Kidney (tissue), 22 donors: ENCODE measurements at places on chromosomes 2 and 18. TPM values are rescaled to one million over a fixed set of nuclear protein-coding genes. Genes with fewer than 3 reads are reported as not detected.
A peak's percentile ranks its signal among the peaks of the same experiment; 100 is the strongest.

- H3K36me3 ChIP-seq: no peaks in the 10 kb centered on the region
- no peaks in the 10 kb centered on the region for H3K27me3 ChIP-seq
- no peak for DNase-seq
- H3K27ac ChIP-seq: no peak overlapping the region
- H3K4me3 ChIP-seq: no peak overlapping the region
- H3K4me1 ChIP-seq: no peaks in the 10 kb centered on the region
Observed at GRCh38 chr2:226913641-226914040, 77.8 kb downstream of the RHBDD1 start.

- H3K27me3 ChIP-seq: no peaks in the 10 kb centered on the region
- no peak overlapping the region for H3K4me3 ChIP-seq
- no peaks in the 10 kb centered on the region for H3K4me1 ChIP-seq
Observed at GRCh38 chr2:191345788-191346187, 100.6 kb downstream of the MYO1B start.

- no peaks in the 10 kb centered on the region for H3K36me3 ChIP-seq
- no peak overlapping the region for H3K27ac ChIP-seq
- H3K4me1 ChIP-seq: no peaks in the 10 kb centered on the region
- no peak for DNase-seq
Observed at GRCh38 chr2:24459224-24460161, 31.6 kb upstream of the NCOA1 start.

DNA sequence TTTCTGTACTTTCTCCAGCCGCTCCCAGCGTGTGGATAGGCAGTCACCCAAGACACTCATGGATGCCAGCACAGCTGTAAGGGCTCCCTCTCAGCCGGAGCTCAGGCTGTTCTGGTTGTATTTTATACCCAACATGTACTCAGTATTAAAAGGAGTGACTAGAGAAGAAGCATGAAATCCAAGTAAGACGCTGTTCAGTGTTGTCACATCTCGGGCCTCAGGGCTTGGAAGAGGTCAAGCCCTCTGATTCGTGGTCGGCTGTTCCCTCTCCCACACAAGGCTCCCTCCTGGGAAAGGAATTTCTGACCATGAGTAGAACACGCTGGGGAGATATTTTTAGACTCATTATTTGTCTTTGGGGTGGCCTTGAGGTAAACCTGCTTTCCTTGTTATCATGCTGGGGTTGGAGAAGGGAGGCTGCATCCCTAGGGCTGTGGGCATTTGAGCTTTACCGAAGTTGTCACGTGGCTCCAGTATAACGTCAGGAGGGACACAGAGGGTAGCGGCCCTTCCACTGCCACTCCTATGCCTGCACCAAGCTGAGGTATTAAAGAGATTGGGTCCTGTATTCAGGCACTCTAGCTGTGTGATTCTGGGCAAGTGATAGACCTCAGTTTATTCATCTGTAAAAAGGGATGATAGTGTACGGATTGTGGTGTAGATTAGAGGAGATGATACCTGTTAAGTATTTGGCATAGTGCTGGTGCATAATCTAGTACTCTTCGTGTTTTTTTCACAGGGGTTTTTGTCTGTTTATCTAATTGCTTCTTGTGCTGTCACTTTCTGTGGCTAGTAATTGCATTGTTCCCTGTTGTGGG is 34.1 kb downstream of the HK2 start:
- no peaks in the 10 kb centered on the region for H3K4me1 ChIP-seq
- H3K27me3 ChIP-seq: no peaks in the 10 kb centered on the region
- DNase-seq: peak; percentile 68
- no peaks in the 10 kb centered on the region for H3K36me3 ChIP-seq

- H3K4me1 ChIP-seq: no peaks in the 10 kb centered on the region
- H3K27me3 ChIP-seq: no peaks in the 10 kb centered on the region
- H3K27ac ChIP-seq: no peak overlapping the region
- H3K4me3 ChIP-seq: no peak overlapping the region
- no peaks in the 10 kb centered on the region for H3K36me3 ChIP-seq
- no peak for DNase-seq
Observed at GRCh38 chr2:172207911-172208310, 105.2 kb upstream of the DLX2 start.

GRCh38 chr18:11983592-11983991 is 2.3 kb downstream of the IMPA2 start:
- peak overlapping the region; percentile 94 for H3K4me3 ChIP-seq
- no peaks in the 10 kb centered on the region for H3K27me3 ChIP-seq
- H3K27ac ChIP-seq: peak overlapping the region; percentile 55
- DNase-seq: no peak
- H3K36me3 ChIP-seq: no peaks in the 10 kb centered on the region
- H3K4me1 ChIP-seq: peaks cover 19% of the 10 kb centered on the region

The SMCHD1 gene
- 59.0 TPM for total RNA-seq

DNA sequence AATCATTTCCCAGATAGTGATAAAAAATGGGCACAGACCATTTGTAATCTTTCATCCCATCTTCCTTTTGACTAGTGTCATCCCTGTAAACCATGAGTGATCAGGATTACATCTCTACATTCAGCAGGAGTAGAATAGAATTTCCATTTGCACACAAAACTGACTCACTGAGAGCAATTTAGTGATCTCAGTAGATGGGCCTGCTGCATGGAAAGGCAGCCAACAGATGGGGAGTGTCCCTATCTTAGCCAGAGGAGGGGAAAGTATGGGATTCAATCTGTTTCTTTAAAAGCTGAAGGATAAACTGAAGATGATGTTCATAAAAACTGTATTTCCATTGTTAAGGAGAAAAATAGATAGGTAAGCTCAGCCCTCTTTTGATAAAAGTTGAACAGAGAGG is 441.7 kb downstream of the ZNF521 start:
- no peak for DNase-seq
- no peaks in the 10 kb centered on the region for H3K27me3 ChIP-seq
- no peak overlapping the region for H3K27ac ChIP-seq

GRCh38 chr2:42761554-42761953 is 2.4 kb downstream of the OXER1 start:
- no peaks in the 10 kb centered on the region for H3K27me3 ChIP-seq
- no peak overlapping the region for H3K4me3 ChIP-seq
- H3K27ac ChIP-seq: no peak overlapping the region
- no peak for DNase-seq
- H3K36me3 ChIP-seq: no peaks in the 10 kb centered on the region
